ENCODE measurements at places on chromosomes 11 and 22.

- no peak for DNase-seq
Observed at GRCh38 chr11:6482441-6482840, 1.1 kb downstream of the TIMM10B start.

DNA sequence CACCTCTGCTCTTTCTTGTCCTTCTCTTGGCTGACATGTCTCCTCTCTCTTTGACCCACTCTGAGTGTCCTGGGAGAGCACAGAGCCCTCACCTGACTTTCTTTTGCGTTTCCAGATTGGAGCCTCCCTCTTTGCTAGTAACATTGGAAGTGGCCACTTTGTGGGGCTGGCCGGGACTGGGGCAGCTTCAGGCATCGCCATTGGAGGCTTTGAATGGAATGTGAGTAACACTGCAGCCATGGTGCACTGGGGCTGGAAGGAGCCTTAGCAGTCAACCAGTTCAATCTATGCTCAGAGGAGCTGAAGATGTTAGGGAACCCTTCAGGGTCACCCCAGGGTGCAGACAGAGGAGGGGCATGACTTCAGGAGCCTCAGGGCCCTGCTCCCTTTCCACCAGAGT, 23.8 kb downstream of the SLC5A1 start:
- no peak for DNase-seq

DNA sequence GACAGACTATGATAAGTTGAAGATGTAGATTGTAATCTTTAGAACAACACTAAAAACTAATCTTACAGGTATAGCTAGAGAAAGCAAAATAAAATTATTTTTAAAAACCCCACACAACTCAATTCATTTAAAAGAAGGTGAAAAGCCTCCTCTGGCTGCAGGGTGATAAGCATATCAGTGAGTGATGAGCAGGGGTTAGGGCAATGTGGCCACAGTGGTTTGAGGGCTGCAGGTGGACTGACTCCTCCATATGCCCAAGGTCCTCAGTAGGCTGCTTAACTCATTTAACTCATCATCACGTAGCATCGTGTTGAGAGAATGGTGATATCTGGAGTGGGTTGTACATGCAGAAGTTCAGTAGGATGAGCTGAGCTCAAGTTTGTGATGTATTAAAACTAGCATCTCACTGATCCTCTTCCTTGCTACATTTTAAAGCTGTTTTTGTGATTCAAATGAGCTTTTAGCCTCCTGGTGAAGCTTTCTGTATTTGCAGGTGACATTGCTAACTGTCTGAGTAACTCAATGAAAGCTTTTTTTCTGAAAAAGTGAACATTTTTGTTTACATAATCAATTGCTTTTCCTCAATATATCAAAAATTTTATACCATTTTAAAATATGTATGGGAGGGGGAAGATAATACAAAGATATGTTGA, 37.0 kb upstream of the SC5D start:
- no peak for DNase-seq

- no peak for DNase-seq
Observed at GRCh38 chr11:99271527-99271926, 250.8 kb downstream of the CNTN5 start.

GRCh38 chr11:95132956-95133355, 43.3 kb downstream of the ENDOD1 start:
- no peak for DNase-seq

DNA sequence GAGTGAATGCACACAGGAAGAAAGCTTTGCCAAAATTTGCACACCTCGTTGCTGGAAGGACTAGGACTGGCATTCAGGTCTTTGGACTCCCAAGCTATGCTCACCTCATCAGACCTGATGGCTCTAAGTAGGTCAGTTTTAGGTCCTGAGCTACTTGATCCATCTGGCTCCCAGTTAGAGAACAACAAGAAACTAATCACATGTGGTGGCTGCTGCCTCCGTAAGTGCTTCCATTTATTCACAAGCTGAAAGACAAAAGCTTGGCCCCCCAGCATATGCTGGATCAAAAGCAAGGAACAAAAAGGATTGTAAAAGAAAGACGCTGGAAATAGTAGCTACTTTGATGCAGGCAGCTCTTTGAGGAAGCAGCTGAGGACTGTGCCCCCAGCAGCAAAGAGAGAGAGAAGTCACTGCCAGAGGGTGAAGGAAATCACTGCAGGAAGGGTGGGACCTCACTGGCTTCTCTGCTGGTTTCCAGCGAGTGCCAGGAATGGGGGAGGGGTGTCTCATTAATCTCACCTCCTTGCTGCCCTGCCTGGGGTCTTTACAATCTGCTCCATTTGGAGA, 268.9 kb downstream of the KIRREL3 start:
- DNase-seq, result no peak

- no peak for DNase-seq
Observed at GRCh38 chr11:114909866-114910265, 231.5 kb downstream of the NXPE2 start.

- no peak for DNase-seq
Observed at GRCh38 chr11:124661553-124661952, 12.0 kb downstream of the SIAE start.

GRCh38 chr11:85800595-85801342, 10.2 kb downstream of the SYTL2 start:
- DNase-seq, result no peak

- no peak for DNase-seq
Observed at GRCh38 chr11:61505640-61506155, 2.9 kb upstream of the LRRC10B start.

GRCh38 chr22:26287382-26288225, 118.3 kb downstream of the SEZ6L start:
- no peak for DNase-seq

- no peak for DNase-seq
Observed at GRCh38 chr11:90701716-90702115, 478.9 kb upstream of the CHORDC1 start.

GRCh38 chr22:37192741-37193140, 4.7 kb upstream of the C1QTNF6 start:
- DNase-seq, result no peak

GRCh38 chr11:33390944-33391892, 134.0 kb downstream of the HIPK3 start:
- DNase-seq, result no peak

DNA sequence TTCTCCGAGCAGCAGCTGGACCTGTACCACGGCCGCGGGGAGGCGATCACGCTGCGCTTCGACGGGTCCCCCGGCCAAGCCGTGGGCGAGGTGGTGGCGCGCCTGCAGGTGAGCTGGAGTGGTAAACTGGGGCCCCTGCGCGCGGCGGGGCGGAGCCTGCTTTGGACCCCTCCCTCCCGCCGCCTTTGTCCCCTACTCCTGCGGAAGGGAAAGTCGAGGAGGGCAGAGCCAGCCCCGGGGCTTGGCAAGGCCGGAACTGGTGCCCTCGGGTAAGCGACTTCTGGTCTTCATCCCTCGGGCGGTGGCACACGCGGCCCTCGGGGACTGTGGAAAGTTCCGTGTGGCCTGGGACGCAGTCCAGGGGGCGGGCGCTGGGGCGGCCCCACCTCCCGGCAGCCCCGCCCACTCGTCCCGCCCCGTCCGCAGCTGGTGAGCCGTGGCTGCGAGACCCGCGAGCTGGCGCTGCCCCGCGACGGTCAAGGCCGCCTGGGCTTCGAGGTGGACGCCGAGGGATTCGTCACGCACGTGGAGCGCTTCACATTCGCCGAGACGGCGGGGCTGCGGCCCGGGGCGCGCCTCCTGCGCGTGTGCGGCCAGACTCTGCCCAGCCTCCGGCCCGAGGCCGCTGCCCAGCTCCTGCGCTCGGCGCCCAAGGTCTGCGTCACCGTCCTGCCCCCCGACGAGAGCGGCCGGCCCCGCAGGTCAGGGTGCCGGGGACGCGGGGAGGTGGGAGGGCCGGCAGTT, 9.2 kb downstream of the SIPA1 start:
- no peak for DNase-seq

DNA sequence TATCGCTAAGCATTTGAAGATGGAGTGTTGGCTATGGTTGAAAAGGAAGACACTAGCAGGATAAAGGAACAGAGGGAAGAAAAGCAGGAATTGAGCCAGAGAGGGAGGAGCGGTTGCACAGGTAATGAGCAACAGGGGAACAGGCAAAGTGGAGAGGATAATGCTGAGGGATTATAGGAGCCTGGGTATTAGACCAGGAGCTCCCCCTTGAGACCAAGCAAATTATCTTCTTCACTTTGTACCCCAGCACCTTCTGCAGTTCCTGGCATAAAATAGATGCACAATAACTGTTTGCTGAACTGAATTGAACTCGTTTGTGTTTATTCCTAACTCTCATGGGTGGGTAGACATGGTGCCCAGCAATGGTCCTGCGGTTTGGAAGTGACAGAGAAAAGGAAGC, 54.6 kb upstream of the OR5P2 start:
- no peak for DNase-seq

- no peak for DNase-seq
Observed at GRCh38 chr22:48319321-48320047, 1508.2 kb downstream of the BRD1 start.

DNA sequence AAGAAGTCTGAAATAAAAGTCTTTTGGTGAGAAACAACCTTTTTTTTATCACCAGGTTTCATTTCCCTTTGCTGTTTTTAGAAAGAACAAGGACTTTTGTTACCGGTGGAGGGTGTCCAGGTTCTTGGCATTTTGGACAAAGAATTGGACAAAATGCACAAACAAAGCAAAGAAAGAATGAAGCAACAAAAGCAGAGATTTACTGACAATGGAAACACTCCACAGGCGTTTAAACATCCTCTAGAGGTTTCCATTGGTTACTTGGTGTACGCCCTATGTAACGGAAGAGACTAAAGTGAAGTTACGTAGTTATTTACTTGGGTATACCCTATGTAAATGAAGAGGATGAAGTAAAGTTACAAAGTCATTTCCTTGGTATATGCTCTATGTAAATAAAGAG, 1487.0 kb downstream of the LRRC4C start:
- DNase-seq, result no peak

DNA sequence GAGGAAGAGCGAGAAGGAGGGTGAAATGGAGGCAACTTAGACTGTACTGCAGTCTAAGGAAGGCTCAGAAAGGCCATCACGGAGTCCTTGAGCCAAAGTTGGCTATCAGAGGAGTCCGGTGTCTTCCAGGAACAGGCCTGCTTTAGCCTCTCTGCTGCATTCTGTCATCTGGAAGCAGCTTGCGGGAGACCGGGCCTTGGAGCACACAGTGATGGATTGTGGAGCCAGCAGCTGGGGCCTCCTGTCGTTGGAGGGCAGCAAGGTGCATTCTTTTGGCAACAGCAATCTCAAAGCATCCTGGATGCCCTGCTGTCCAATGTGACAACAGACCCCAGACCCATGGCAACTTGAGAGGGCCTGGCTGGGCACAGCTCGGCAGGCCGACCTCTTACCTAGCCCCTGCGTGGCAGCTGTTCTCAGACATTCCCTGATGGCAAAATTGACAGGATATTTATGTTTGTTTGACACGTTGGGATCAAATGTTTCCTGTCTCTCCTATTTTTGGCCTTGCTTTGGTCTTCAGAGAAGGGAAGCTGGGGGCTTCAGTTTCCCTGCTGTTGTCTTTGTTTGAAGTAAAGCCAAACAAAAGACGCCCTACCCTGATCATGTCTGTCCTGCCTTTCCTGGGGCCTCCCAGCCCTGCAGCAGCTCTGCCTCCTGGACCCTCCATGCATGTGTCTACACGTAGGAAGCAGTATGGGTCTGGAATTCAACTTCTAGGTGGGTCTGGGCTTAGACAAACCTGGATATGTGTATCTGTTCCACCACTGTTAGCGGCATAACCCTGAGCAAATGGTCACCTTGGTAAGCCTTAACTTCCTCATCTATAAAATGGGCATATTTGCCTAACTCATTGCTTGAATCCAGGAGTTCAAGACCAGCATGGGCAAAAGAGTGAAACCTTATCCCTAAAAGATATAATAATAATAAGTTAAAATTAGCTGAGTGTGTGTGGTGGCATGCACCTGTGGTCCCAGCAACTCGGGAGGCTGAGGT, 43.9 kb upstream of the LMO2 start:
- DNase-seq, result no peak

DNA sequence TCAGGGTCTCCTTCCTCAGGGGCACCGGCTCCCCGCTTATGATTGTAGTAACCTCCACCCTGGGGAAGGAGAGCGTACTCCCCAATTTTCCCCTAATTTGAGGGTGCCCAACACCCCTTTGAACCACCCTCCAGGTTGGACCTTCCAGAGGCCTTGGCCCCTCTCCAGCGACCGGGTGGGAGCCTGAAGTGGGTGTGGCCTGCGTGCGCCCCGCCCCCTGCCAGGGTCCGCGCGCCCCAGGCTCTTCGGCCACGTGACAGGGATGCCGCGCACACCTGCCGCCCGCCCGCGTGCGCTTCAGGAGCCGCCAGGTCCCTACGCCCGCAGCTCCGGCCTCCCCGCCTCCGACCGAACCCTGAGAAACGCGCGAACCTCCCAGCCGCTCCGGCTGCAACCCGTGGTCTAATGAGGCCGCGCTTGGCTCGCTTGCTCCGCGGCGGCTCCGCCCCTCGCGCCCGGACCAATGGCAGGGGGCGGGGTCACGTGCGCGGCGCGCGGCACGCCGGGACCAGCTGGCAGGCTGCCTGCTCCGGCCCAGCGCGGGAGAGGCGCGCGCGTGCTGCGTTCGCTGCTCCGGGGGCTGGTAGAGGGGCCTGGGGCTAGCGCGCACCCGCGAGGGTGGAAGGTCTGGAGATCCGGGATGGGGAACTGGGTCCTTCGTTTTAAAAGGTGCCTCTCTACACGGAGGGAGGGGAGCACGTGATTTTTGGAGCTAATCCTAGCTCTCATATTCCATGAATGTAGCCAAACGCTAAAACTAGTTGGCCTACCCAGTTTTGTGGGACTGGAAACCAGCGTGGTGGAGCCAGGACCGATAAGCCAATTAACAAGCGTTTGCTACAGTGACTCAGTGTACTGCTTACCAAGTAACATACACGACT, at the start of gene FOXRED2:
FOXRED2 (minus strand) TSS at position 404 of the 881 bp plus-strand sequence. CDS start 618 bp downstream, outside the sequence.
- peak; percentile 94 for DNase-seq

DNA sequence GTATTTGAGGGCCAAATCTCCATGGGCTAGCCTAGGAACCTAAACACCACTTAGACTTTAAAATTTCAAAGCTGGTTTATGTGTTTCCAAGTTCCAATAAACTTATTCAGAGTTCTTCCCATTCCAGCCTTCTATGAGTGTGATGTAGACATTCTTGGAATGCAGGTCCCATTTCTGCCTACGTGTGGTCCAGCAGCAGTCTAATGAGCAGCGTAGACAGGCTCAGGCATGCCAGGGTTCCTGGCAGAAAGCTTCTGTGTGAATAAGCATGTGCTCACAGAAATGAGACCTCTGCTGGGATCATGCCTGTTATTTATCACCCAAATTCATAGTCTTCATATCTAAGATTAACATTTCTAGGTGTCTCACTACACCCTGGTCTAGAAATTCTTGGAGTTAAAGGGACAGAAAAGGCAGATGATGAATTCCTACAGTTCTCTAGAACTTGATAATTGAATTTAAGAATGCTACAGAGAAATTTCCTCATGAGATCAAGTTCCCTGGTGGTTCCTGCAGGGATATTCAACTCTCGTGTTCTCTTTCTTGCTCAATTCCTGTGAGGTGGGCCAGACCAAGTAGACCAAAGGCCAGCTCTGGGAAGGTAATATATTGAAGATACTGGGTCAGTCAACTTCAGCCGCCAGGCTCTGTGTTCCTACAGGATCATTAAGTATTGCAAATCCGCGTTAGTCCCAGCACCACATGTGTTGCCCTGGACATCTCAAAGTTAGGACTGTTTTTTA, 17.6 kb downstream of the RNF185 start:
- DNase-seq, result no peak

- DNase-seq, result no peak
Observed at GRCh38 chr22:46060292-46061123, 83.5 kb upstream of the WNT7B start.

GRCh38 chr11:124511745-124512144, 31.7 kb downstream of the OR8B12 start:
- DNase-seq, result no peak

- DNase-seq, result no peak
Observed at GRCh38 chr11:26043665-26044064, 288.3 kb upstream of the ANO3 start.

Data from hindlimb muscle (tissue), 1 donor.